Left ventricle myocardium superior (tissue), 1 donor: ENCODE measurements at places on chromosomes 13 and 19. TPM values are rescaled to one million over a fixed set of nuclear protein-coding genes. Genes with fewer than 3 reads are reported as not detected.

GRCh38 chr13:46041419-46041839 is 11.1 kb downstream of the ZC3H13 start:
- no peak for DNase-seq

- DNase-seq: no peak
Observed at GRCh38 chr19:22257381-22257780, 28.9 kb upstream of the ZNF729 start.

Gene FUT2
- total RNA-seq: not detected

DNA sequence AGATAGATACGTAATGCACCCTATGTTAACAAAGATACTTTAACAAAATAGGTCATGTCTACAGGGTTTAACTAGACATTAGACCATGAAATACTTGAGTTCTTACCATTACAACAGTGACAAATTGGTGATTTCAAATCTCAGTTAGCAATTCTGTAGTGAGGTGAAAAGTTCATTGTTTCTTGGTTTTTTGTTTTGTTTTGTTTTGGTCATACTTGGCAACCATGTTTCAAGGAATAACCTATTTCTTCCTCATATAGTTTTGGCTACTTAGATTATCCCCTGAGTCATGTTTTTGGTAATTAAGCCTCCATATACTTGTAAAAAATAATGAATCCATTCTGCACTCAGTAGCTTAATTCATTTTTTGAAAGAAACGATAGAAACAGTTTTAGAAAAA is 1200.4 kb downstream of the DIAPH3 start:
- DNase-seq: no peak

DNA sequence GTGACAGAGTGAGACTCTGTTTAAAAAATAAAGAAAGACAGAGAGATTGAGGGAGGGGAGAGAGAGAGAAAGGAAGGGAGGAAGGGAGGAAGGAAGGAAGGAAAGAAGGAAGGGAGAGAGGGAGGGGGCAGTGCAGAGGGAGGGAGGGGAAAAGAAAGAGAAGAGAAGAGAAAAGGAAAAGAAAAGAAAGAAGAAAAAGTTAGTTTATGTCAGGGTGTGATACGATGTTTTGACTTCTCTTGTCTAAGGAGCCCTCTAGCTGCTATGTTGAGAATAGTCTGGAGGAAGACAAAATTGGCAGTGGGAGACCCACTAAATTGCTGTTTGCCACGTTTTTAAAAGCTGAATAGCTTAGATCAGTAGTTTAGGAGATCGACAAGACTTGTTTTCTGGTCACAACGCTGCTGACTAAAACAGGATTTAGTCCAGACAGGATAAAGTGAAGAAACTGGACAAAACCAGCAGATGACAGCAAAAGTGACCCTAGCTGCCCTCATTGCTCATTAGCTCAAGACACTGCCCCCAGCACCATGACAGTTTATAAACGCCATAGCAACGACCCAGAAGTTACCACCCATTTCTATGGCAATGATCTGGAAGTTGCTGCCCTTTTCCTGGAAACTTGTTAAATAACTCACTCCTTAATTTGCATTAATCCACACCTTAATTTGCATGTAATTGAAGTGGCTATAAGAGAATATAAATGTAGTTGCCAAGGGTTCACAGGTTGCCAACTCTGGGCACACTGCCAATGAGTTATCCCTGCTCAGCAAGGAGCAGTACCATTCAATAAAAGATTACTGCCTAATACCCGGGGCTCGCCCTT is 11.1 kb downstream of the TEX101 start:
- DNase-seq: no peak

Gene UGGT2
- total RNA-seq: 12.9 TPM

Gene TLE6
- 0.30 TPM for total RNA-seq

Gene DAND5
- 11.2 TPM for total RNA-seq

DNA sequence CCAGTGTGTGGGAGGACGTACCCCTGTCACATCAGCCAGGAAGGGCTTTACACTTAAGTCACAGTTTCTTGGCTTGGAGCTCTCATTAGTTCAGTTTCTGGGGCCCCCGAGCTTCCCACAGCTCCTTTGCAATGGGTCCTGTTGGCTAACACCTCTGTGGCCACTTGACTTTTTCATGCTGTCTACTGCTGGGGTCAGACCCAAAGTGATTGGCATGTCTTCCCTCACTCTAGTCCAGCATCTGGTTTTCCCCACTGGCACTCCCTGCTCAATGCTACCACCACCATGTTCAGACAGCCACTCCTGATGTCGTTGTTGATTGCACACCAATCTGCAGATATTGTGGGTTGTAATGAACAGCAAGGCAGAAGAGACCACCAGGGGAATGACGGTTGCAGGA is 379.0 kb downstream of the FOXO1 start:
- DNase-seq: no peak

Gene RINL
- 4.5 TPM for total RNA-seq

DNA sequence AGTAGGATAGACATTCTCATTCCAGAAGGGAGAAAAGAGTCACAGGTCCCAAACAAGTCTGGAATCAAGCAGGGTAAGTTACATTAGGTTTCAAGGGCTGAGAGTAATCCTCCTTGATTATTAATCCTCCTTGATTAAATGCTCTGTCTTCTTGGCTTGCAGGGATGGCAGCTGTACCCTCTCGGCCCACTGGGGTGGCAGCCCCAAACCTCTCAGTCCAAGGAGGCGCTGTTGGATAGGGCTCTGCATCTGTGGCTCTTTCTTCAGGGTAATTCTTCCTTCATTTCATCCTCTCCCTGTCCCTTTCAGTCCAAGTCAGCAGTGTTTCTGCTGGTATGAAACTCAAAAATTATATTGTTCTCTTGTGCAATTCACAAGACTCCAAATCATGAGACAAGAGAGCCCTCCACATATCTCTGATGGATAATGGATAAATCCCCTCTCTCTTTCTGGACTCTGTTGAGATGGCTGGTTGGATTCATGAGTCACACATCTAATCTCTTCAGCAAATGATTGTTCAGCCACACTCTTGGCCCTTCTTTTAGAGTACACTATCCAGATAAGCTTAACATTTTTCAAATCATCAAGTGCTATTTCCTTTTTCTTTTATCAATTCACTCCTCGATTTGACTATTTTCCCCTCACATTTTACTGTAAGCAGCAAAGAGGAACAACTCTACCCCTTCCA is 323.7 kb upstream of the HTR2A start:
- DNase-seq: no peak

GRCh38 chr13:39840201-39840600 is 184.7 kb downstream of the COG6 start:
- no peak for DNase-seq

Gene IFNL1
- total RNA-seq: not detected

DNA sequence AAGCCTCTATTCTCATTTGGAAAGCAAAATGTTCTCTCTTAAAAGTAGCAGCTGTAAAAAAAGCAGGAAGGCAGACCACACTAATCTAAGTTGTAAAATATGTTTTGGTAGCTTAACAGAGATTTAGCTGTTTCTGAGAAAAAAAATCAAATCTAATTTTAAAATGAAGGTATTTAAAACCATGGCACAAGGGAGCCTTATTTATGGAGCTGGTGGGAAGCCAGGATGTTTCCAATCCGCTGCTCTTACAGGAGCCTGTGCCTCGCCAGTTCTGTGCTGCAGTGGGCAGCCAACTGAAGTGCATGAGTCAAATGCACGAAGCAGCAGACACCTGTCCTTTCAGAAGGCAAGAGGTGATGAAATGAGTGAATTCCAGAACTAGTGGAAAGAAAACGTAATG is 28.2 kb downstream of the GPC6 start:
- no peak for DNase-seq

Gene FUT1
- total RNA-seq: 1.6 TPM

GRCh38 chr13:38705365-38705764 is 18.5 kb downstream of the FREM2 start:
- no peak for DNase-seq

GRCh38 chr13:39201180-39201579 is 162.9 kb downstream of the NHLRC3 start:
- DNase-seq: peak; percentile 41

GRCh38 chr19:10001899-10002298 is 8.4 kb downstream of the COL5A3 start:
- peak; percentile 72 for DNase-seq

Gene SGCG
- 80.2 TPM for total RNA-seq

Gene ATXN8OS
- not detected for total RNA-seq

- DNase-seq: peak; percentile 98
Observed at GRCh38 chr19:56393119-56394012, at the start of gene ZNF582. TSS of gene ZNF582 (minus strand) at chr19:56393534. CDS start at chr19:56391752, 1,782 bp downstream.

DNA sequence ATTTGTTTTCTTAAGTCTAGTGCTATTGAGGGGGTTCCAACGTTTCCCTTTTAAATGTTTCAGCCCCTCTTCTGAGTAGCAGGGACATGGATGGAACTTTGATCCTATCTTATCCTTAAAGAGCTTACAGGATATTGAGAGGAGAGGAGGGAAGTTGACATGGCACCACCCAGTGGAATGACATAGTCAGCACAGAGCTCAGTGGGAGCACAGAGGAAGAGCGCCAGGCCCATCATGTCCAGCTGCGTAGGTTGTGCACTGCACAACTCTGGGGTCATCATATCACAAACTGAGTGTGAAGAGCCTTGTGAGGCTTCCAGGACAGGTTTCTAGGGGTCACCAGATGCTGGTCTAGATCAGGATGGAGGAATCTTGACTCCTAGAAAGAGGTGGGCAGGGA is 4.6 kb upstream of the CDC42EP5 start:
- no peak for DNase-seq

Gene CAMSAP3
- 2.6 TPM for total RNA-seq

DNA sequence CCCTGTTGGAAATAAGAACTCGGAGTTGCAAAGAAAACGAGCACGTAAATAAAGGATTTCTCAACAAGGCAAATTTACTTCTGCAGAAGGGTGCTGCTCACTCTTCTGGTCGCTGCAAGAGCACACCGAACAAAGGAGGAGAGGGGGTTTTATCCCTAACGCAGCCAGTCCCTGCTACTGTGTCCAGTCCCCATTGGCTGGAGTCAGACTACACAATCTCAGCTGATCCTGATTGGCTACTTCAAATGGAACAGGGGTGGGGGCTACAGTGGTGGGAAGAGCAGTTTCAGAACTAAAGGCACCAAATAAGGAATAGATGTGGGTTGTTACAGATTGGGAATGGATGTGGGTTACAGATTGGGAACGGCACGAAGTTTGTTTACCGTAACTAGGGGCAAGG is 63.9 kb upstream of the MCF2L start:
- DNase-seq: no peak

Gene CD37
- 6.5 TPM for total RNA-seq

Gene ANGPTL8
- not detected for total RNA-seq

DNA sequence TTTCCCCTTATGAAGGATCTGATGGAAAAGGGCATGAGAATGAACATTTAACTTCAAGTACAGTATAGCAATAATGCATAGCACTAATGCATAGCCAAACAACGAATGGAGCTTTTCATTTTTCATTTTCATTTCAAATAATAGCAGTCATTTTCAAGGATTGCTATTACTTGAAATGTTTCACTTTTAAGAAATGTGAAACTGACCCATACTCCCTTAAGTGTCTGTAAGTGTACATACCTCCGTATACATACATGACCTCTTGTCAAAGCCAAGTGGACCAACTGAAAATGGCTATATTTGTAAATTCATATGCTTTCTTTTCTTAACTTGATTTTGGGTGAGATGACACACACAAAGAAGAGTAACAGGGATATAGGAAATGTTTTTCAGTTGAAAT is 3.8 kb downstream of the RAP2A start:
- no peak for DNase-seq

DNA sequence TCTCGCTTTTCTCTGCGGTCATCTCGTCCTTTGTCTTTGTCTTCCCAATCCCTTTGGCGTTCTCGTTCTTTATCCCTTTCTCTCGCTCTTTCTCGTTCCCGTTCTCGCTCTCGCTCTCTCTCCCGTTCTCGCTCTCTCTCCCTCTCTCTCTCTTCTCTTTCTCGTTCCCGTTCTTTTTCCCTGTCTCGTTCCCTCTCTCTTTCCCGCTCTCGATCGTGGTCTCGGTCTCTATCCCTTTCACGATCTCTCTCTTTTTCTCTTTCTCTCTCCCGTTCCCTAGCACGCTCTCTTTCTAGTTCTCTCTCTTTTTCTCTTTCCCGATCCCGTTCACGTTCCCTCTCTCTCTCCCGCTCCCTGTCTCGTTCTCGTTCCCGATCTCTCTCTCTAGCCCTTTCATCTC is 77.2 kb downstream of the ZC3H13 start:
- DNase-seq: no peak

DNA sequence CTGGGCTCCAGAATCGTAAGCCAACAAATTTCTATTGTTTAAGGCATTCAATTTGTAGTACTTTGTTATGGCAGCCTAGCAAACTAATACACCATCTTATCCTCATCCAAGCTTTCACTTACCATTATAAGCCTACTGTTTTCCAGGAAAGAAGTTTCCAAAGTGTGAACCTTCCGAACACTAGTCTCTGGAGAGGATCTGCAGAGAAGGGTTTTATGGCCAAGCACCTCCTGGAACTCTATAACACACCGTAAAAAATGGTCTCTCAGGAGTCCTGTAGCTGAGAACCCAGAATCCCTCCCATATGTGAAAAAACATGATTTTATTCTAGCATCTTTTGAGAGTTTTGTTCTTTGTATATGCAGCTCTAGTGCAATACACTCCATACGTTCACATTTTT is 142.1 kb downstream of the POSTN start:
- DNase-seq: no peak

Gene TBXA2R
- total RNA-seq: 2.0 TPM
